ENCODE measurements at places on chromosomes 1 and 21.

- no peak for DNase-seq
Measured at GRCh38 chr1:228347181-228347580, 59.5 kb downstream of the TRIM11 start.

GRCh38 chr1:48743480-48743879, 33.2 kb downstream of the BEND5 start:
- DNase-seq: no peak

- no peak for DNase-seq
Measured at GRCh38 chr1:239123260-239123659, 263.1 kb upstream of the CHRM3 start.

GRCh38 chr1:208497866-208498541, 253.8 kb upstream of the PLXNA2 start:
- no peak for DNase-seq

GRCh38 chr1:16605532-16606505, 7.5 kb downstream of the NBPF1 start:
- DNase-seq: no peak

DNA sequence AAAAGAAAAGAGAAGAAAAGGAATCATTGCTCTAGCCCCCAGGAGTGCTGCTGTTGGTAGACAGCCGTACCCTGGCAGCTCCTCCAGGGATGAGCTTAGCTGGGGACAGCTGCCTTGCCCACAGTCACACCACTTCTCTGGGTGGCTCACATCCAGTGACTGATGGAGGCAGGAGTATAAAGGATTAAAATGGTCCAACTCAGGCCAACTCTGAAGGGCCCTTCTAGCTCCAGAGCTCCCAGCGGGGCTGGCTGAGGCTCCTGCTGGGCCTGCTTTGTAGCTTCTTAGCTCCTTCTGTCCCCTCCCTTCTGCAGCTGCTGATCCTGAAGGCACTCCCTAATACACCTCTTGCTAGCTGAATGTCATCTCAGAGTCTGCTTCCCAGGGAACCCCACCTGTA, 4.4 kb downstream of the CITED4 start:
- DNase-seq: peak; percentile 50

DNA sequence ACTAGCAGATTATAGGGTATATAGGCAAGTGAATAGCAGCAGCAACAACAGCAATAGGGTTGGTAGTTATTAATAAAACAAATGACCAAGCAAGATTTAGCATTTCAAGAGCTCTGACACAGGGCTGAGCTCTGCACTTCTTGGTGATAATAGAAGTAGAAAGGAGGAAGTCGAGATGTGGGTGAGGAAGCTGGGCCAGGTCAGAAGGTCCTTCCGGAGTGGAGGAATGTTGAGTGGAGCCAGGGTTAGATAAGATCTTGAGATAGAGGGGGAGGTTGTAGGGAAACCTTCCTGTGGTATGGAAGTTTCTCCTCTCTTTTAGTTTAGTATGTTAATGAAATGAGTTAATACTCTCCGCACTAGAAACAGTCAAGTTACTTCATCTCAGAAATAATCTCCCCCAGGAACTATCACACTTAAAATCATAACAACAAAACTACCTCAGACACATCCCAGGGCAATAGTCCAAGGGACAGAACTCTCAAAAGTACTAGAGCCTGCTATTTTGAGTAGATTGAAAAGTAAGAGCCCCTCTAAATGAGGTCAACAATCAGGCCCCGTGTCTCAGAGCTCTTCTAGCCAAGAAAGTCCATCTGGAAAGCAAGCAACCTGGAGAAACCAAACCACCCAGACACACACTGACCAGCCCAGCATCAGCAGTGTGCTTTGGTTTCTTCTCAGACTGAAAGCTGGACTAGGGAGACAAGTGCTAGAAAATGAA, 45.4 kb upstream of the ATP1B1 start:
- no peak for DNase-seq

GRCh38 chr1:43007377-43008114, 48.9 kb upstream of the SLC2A1 start:
- DNase-seq: no peak

GRCh38 chr1:165265196-165265838, 91.2 kb downstream of the LMX1A start:
- no peak for DNase-seq

DNA sequence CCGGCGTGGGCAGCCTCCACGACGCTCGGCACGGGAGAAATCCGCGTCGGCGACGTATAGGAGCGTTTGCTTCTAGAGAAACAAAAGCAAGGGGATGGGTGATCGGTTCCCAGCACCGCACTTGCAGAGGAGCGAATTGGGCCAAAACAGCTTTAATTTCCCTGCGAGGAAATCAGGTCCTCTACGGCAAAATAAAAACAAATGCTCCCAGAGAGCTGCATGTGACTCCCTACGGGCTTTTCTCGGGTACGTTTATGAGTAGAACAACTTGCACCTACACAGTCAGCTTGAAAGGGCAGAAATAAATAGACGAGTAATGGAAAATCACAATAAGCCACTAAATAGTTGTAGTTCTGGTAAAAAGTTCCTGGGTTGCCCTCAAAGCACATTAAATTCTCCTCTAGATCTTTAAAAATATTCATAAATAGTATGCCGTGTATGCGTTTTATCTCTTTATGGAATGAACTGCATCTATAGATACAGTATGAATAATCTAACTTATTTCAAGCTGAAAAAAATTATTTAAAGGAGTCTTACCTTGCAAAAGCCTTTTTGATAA, 1.2 kb downstream of the NHLH2 start:
- DNase-seq: no peak

DNA sequence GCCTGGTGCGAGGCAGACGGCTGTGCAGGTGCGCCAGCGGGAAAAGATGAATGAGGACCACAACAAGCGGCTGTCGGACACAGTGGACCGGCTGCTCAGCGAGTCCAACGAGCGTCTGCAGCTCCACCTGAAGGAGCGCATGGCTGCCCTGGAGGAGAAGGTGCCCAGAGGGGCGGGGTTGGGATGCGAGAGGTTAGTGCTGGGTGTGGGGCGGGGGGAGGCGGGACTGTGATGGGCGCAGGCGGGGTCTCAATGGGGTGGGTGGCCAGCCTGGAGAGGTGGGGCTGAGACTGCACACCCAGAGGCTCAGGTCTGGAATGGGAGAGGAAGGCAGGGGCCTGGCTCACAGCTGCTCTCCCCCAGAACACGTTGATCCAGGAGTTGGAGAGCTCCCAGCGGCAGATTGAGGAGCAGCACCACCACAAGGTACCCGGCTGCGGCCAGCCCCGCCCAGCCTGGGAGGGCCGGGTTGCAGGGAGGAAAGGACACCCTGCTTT, 22.3 kb downstream of the PPFIA4 start:
- no peak for DNase-seq

Data from NCI-H2107 (cell line).